Left renal cortex interstitium (tissue), 4 donors: ENCODE measurements at places on chromosomes 7 and 10.
A peak's percentile ranks its signal among the peaks of the same experiment; 100 is the strongest.

- DNase-seq, result no peak
Observed at GRCh38 chr10:131949041-131949862, 32.5 kb downstream of the BNIP3 start.

DNA sequence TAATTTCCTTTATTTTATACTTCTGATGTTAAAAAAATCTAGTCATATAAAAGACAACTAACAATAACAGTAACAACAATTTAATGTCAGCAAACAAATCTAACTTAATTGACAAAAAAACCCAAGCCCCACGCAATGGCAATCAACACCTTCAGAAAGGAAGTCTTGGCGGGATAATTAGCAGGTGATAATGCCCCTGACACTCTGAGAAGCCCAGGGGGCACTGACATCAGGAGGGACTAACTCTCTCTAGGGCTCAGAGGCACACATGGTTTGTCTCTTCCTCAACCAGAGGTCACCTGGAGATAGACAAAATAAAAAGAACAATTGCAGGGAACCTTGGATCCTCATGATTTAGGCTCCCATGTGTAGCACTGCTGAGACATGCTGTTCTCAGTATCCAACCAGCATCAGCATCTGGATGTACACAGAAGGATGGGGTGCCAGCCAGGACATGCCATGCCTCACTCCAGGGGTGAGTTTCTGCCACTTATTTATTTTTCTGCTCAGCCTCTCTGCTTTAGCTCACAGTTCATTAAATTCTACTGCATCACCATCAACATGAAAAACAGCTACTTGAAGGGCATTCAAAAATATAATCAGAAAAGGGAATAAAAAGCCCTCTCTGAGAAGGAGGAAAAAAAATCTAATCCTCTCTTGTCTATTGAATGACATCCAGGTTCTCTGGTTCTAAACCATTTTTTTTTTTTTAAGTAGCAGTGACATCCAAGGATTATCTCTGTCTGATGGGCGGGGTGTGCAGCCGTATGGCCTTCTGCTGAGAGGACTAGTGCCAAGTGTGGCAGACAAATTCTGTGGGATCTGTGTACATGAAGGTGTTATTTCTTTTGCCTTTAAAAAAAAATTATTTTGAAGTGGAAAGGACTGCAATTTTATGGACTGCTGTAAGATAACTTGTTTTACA, 96.3 kb downstream of the ATXN7L1 start:
- no peak for DNase-seq

GRCh38 chr10:128326851-128327250, 200.6 kb upstream of the MKI67 start:
- no peak for DNase-seq

DNA sequence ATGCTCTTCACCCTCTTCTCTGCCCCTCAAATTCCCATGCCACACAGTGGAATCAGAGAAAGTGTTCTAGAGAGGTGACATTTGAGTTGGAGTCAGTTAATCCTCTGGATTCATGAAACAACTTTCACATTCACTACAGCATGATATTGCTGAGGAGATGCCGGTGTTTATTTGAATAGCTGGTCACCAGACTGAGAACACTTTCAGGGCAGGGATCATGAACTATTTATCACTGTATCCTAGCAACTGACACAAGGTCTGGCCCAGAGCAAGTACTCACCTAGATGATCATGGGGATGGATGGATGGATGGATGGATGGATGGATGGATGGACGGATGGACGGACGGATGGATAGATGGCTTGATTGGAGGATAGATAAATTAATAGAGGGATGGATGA, 116.7 kb upstream of the ZMIZ1 start:
- no peak for DNase-seq

DNA sequence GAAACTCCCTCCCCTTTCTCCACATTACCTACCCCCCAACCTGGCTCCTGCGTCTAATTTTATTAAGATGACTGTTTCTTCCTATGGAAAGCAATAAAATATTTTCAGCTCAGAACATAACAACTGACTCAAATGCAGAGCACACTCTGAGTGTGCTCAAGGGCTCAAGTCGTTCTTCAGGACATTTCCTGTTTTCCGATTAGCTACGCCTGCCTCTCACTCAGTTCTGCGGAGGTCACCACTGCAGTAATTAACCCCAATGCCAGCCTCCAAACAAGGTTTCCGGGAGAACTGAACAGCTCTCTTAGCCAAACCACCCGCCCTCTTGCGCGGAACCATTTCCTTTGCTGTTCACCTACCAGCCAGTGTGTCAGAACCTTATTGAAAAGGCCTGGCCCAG, 19.3 kb downstream of the MYOF start:
- no peak for DNase-seq

GRCh38 chr7:131688738-131689661, 132.6 kb upstream of the PODXL start:
- DNase-seq, result peak; percentile 34

GRCh38 chr10:124160176-124160575, 66.8 kb upstream of the CHST15 start:
- no peak for DNase-seq

DNA sequence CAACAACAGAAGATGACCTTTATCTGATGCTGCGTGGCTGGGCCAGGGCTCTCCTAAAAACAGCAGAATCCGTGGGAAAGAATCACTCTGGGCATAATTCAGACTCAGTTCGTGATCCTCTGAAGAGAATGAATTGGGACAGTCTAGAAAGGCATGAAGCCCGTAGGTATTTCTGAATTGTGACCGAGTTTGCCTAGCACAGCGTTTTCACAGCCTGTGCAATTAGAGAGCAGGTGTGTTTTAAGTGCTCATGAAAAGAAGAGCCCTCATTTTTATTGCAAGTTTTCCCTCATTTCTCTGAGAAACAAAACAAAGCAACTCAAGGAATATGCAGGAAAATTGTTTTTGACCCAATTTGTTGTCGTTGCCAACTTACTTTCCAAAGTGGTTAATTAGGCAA, 366.2 kb downstream of the WDR11 start:
- DNase-seq, result no peak

GRCh38 chr7:83065714-83066113, 97.0 kb downstream of the PCLO start:
- DNase-seq, result no peak

DNA sequence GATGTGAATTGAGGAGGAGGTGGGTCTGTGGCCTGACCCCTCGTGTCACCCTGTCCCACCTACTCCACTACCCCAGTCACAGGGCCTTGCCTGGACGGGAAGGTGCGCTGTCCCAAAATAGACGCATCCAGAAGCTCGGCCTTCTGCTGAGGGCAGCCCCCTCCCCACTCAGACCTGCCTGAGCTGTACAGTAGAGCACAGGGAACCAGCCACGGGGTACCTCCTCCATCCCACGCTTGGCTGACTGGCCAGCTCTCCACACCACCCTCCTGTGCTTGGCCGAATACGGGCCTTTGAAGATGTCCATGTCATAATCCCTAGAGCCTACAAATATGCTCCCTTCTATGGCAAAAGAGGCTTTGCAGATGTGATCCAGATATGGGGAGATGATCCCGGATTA, 88.3 kb downstream of the CHST15 start:
- DNase-seq, result no peak

DNA sequence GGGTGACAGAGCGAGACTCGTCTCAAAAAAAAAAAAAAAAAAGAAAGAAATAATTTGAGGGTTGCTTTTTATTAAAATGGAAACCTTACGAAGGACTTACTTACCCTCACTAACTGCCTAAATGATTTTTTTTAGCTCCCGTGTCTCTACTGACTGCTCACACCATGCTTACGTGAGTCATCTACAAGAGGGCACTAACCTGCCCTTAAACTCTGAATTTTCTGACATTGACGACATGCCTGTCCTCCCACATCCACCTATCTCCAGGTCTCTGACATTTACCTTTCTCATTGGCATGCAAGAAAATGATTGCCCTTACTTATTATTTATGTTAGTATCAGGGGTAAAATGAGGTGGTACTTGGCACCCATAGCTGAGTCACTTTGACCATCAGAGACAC, 1286.3 kb upstream of the AUTS2 start:
- DNase-seq, result no peak

- DNase-seq, result no peak
Observed at GRCh38 chr7:122789156-122789555, 86.4 kb upstream of the RNF148 start.

GRCh38 chr7:92231-92674, 100.1 kb upstream of the FAM20C start:
- DNase-seq, result no peak
